CD4-positive, alpha-beta memory T cell (primary cell): ENCODE measurements at places on chromosomes 1 and 21. TPM values are rescaled to one million over a fixed set of nuclear protein-coding genes. Genes with fewer than 3 reads are reported as not detected.

GRCh38 chr1:12591267-12591938 is 26.6 kb downstream of the DHRS3 start:
- no peaks in the 10 kb centered on the region for H3K27me3 ChIP-seq
- no peak overlapping the region for H3K27ac ChIP-seq
- DNase-seq = no peak
- peaks cover 4% of the 10 kb centered on the region for H3K36me3 ChIP-seq

- no peaks in the 10 kb centered on the region for H3K36me3 ChIP-seq
- peak within 1 kb of the TSS; percentile 75 for H3K4me3 ChIP-seq
- DNase-seq = peak; percentile 67
- H3K27me3 ChIP-seq = no peaks in the 10 kb centered on the region
- peaks cover 18% of the 10 kb centered on the region for H3K4me1 ChIP-seq
- peak within 1 kb of the TSS; percentile 52 for H3K27ac ChIP-seq
Observed at GRCh38 chr1:222814536-222815439, at the start of gene DISP1. TSS of gene DISP1 (plus strand) at chr1:222815039. CDS start at chr1:222942824, 127,785 bp downstream.

DNA sequence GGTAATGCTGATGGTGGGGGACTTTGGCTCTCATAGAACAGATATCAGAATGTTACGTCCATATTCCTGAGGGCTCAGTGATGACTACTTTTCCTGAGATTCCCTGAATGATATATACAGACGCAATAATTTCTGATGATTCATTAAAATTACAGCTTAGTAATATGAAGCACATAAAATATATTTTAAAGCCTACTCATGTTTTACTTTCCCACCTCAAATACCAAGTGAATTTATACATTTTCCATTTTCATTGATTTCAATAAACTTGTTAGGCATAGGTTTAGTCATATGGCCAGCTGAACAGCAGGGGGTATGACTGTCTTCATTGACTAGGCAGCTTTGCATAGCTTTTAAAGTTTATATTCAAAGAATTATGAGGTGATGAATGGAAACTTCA is 26.2 kb upstream of the PDC start:
- H3K4me1 ChIP-seq = no peaks in the 10 kb centered on the region
- no peaks in the 10 kb centered on the region for H3K36me3 ChIP-seq
- H3K27ac ChIP-seq = no peak overlapping the region
- no peaks in the 10 kb centered on the region for H3K27me3 ChIP-seq
- H3K4me3 ChIP-seq = no peak overlapping the region

- H3K4me3 ChIP-seq = no peak overlapping the region
- H3K36me3 ChIP-seq = no peaks in the 10 kb centered on the region
- DNase-seq = no peak
- no peaks in the 10 kb centered on the region for H3K27me3 ChIP-seq
- no peak overlapping the region for H3K27ac ChIP-seq
Observed at GRCh38 chr1:43373066-43373940, 5.5 kb upstream of the ELOVL1 start.

TACSTD2 gene
- not detected for total RNA-seq

DNA sequence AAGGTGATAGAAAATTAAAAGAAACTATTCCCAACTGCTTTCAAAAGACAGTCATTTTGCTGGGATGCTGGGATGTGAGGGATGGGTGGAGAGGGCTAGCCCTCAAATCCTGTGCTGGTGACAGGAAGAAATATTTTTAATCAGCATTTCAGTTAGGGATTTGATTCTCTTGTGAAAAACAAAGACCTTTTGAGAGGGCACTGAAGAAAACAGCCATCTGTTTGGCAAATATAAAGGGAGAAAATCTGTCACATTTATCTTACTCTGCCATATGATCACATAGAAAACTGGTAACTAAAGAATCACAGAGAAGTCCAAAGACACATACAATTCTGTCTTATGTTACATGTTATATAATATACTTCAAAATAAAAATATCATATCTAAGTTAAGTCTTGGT is 12.3 kb downstream of the STXBP3 start:
- no peaks in the 10 kb centered on the region for H3K27me3 ChIP-seq
- DNase-seq = no peak
- H3K4me1 ChIP-seq = no peaks in the 10 kb centered on the region
- H3K4me3 ChIP-seq = no peak overlapping the region
- no peak overlapping the region for H3K27ac ChIP-seq

SMCP gene
- total RNA-seq = not detected

AUNIP gene
- total RNA-seq = not detected

DNA sequence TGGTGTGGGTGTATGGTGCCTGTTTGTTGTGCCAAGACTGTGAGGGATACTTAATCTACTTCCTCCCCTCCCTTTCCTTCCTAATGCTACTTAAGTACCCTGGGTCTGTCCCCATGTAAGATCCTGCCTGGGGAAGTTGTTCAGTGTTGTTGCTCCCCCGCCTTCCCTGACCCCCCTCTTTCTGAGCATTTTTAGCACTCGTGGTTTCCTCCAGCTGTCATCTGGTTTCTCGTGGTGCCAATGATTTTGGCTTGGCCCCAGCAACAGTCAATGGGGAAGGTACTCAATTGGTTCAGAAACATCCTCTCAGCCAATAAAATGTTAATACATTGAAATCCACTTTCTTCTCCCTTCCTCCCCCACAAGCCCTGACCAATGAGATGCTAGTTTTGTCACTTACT is 8.0 kb upstream of the B4GALT3 start:
- peak overlapping the region; percentile 47 for H3K27ac ChIP-seq
- no peaks in the 10 kb centered on the region for H3K27me3 ChIP-seq
- DNase-seq = peak; percentile 87
- peak overlapping the region; percentile 25 for H3K4me3 ChIP-seq
- no peaks in the 10 kb centered on the region for H3K36me3 ChIP-seq

TAS1R1 gene
- total RNA-seq = not detected

FOXE3 gene
- not detected for total RNA-seq

GON4L gene
- total RNA-seq = 134 TPM

GRCh38 chr1:205515781-205516253 is 11.3 kb downstream of the CDK18 start:
- no peaks in the 10 kb centered on the region for H3K36me3 ChIP-seq
- no peaks in the 10 kb centered on the region for H3K4me1 ChIP-seq
- no peak overlapping the region for H3K27ac ChIP-seq
- H3K27me3 ChIP-seq = no peaks in the 10 kb centered on the region

GRCh38 chr1:65002508-65003315 is 36.4 kb upstream of the JAK1 start:
- no peaks in the 10 kb centered on the region for H3K27me3 ChIP-seq
- peak overlapping the region; percentile 33 for H3K4me3 ChIP-seq

DNA sequence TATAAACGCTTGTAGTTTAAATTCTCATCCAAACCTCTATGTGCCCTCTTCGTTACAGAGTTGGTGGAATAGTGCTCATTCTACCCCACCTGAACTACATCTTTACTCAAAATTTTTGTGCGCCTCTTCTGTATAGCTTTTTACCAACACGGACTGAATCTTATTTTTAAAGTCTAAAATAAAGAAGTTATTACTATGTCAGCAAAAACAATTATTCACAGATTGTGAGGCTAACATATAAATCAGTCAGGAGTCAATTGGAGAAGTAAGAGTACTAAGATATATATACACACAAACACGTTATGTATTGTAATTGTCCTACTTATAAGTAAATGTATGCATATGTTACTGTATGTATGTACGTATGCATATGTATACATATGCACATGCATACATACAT is 274.9 kb upstream of the ADGRL4 start:
- no peak overlapping the region for H3K4me3 ChIP-seq
- no peaks in the 10 kb centered on the region for H3K4me1 ChIP-seq
- no peak overlapping the region for H3K27ac ChIP-seq
- no peak for DNase-seq
- H3K27me3 ChIP-seq = no peaks in the 10 kb centered on the region

- DNase-seq = peak; percentile 1
- no peak overlapping the region for H3K27ac ChIP-seq
- no peaks in the 10 kb centered on the region for H3K27me3 ChIP-seq
Observed at GRCh38 chr1:241638909-241639622, 1.1 kb downstream of the CHML start.

- no peak for DNase-seq
- no peaks in the 10 kb centered on the region for H3K4me1 ChIP-seq
- no peaks in the 10 kb centered on the region for H3K36me3 ChIP-seq
- H3K4me3 ChIP-seq = no peak overlapping the region
Observed at GRCh38 chr1:175877939-175878737, 134.7 kb upstream of the TNR start.

GRCh38 chr1:147292012-147292411 is 49.5 kb downstream of the CHD1L start:
- no peaks in the 10 kb centered on the region for H3K27me3 ChIP-seq
- no peaks in the 10 kb centered on the region for H3K4me1 ChIP-seq
- H3K4me3 ChIP-seq = no peak overlapping the region
- H3K36me3 ChIP-seq = peaks cover 57% of the 10 kb centered on the region
- DNase-seq = no peak

GRCh38 chr1:110166861-110167260 is 16.6 kb downstream of the SLC6A17 start:
- no peaks in the 10 kb centered on the region for H3K4me1 ChIP-seq
- H3K4me3 ChIP-seq = no peak overlapping the region
- H3K27me3 ChIP-seq = no peaks in the 10 kb centered on the region
- no peak for DNase-seq
- no peaks in the 10 kb centered on the region for H3K36me3 ChIP-seq
- no peak overlapping the region for H3K27ac ChIP-seq

- H3K27me3 ChIP-seq = no peaks in the 10 kb centered on the region
- no peaks in the 10 kb centered on the region for H3K4me1 ChIP-seq
- no peak overlapping the region for H3K4me3 ChIP-seq
Observed at GRCh38 chr1:42973286-42973685, 14.6 kb upstream of the SLC2A1 start.

DNA sequence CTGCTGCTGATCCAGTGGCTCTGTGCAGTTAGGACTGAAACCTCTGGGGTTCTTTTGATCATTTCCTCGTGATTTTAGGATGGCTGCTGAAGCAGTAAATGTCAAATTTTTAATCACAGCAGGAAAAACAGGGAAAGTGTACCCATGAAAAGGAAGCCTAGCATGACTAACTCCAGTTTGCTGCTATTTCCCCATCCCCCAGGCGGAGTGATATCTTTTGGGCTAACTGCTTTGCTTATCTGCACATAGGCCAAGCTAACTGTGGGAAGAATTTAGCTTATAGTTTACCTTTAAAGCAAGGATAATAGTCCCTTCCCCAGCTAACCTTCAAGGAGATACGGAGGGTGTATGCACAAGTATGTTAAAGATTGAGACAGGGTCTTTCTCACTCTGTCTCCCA is 149.8 kb upstream of the TNR start:
- H3K27me3 ChIP-seq = no peaks in the 10 kb centered on the region
- H3K36me3 ChIP-seq = no peaks in the 10 kb centered on the region
- H3K27ac ChIP-seq = no peak overlapping the region
- H3K4me3 ChIP-seq = no peak overlapping the region

DNA sequence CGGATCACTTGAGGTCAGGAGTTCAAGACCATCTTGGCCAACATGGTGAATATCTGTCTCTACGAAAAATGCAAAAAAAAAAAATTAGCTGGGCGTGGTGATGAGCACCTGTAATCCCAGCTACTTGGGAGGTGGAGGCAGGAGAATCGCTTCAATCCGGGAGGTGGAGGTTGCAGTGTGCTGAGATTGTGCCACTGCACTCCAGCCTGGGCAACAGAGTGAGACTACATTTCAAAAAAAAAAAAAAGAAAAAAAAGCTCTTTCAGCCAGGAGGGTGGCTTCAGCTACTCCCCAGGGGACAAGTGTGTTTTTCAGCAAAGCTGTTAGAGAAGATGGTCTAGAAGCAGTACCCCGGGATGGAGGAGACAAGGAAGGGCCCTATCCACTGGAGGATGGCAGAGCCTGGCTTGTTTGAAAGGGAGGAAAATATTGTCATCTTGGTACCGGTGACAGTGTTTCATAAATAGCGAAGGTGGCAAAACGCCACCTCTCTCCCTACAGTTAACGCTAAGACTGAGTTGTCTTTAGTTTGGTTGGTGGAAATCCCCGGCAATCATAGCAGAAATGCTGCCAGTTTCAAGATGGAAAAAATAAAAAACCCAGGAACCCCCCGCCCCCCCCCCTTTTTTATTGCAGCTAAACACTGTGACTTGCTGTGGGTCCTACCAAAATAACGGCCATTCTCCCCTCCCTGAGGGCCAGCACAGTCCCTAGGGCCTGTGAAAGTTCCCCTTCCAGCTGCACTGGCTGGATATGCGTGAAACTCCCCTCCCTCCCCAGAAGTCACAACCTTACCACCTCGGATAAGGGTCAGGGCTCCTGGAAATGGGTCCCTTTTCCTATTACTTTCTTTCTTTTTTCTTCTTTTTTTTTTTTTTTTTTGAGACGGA is 3.5 kb downstream of the PIK3CD start:
- H3K27me3 ChIP-seq = no peaks in the 10 kb centered on the region
- H3K4me3 ChIP-seq = peak overlapping the region; percentile 5
- H3K27ac ChIP-seq = peak overlapping the region; percentile 71
- H3K36me3 ChIP-seq = no peaks in the 10 kb centered on the region
- peak; percentile 52 for DNase-seq
- peaks cover 77% of the 10 kb centered on the region for H3K4me1 ChIP-seq

DNA sequence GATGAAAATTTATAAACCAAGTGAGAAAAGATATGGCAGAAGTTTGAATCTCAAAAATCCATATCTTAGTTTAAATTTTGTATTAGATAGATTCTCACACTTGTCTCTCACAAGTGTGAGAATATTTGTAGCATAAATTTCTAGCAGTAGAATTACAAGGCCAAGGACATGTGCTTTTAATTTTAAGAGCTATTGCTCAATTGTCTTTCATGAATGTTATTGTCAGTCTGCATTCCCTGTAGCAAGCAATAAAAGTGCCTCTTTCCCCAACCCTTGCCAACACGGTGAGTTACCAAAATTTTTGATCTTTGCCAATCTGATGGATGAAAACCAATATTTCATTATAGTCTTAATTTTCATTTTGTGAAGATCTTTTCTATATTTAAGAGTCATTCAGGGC is 64.0 kb downstream of the CTH start:
- H3K36me3 ChIP-seq = no peaks in the 10 kb centered on the region
- H3K27me3 ChIP-seq = no peaks in the 10 kb centered on the region
- no peaks in the 10 kb centered on the region for H3K4me1 ChIP-seq
- no peak overlapping the region for H3K27ac ChIP-seq
- DNase-seq = no peak

- no peaks in the 10 kb centered on the region for H3K4me1 ChIP-seq
- no peaks in the 10 kb centered on the region for H3K36me3 ChIP-seq
- no peak overlapping the region for H3K4me3 ChIP-seq
- H3K27ac ChIP-seq = no peak overlapping the region
- no peak for DNase-seq
- H3K27me3 ChIP-seq = no peaks in the 10 kb centered on the region
Observed at GRCh38 chr1:243926803-243927245, 76.8 kb upstream of the AKT3 start.

HES2 gene
- not detected for total RNA-seq

DNA sequence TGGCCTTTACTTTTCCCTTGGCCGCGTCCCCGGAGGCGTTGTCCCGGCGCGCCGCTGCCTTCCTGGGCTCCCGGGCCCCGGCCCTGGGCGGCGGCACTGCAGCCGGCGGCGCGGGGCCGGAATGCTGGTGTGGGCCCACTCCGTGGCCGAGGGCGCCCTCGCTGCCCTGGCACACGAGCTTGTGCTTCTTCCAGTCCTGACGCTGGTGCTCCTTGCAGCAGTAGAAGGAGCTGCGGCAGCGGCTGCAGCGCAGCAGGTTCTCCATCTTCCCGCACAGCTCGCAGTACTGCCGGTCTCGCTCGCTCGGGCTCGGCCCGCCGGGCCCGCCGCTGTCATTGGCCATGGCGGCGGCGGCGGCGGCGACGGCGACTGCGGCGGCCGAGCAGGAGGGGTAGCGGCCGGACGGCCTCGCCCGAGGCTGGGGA is 529 bp downstream of the EGLN1 start:
- no peaks in the 10 kb centered on the region for H3K36me3 ChIP-seq
- H3K27me3 ChIP-seq = no peaks in the 10 kb centered on the region
- H3K27ac ChIP-seq = peak overlapping the region; percentile 62
- peak; percentile 55 for DNase-seq
